Activated T-helper 1 cell treated with anti-CD3 and anti-CD28 coated beads, Interleukin-12 subunit alpha, Interleukin-12 subunit beta, Interleukin-2, Interleukin-4 antibody, amounts not matched to agents 30 ng/mL and 10 ng/mL and 1 ng/mL, durations not matched to agents 14 hours and 24 hours and 36 hours (primary cell): ENCODE measurements at places on chromosomes 1 and 21. TPM values are rescaled to one million over a fixed set of nuclear protein-coding genes. Genes with fewer than 3 reads are reported as not detected.
A peak's percentile ranks its signal among the peaks of the same experiment; 100 is the strongest.

TNFSF18 gene
- not detected in 2 replicates for total RNA-seq

- peak overlapping the region; percentile 75 for H3K4me3 ChIP-seq
- peaks cover 56% of the 10 kb centered on the region for H3K36me3 ChIP-seq
- H3K27me3 ChIP-seq: no peaks in the 10 kb centered on the region
- H3K27ac ChIP-seq: peak overlapping the region; percentile 99
- DNase-seq: peak; percentile 89
- peaks cover 69% of the 10 kb centered on the region for H3K4me1 ChIP-seq
Observed at GRCh38 chr1:26833432-26834405, 7.2 kb downstream of the ZDHHC18 start.

DNA sequence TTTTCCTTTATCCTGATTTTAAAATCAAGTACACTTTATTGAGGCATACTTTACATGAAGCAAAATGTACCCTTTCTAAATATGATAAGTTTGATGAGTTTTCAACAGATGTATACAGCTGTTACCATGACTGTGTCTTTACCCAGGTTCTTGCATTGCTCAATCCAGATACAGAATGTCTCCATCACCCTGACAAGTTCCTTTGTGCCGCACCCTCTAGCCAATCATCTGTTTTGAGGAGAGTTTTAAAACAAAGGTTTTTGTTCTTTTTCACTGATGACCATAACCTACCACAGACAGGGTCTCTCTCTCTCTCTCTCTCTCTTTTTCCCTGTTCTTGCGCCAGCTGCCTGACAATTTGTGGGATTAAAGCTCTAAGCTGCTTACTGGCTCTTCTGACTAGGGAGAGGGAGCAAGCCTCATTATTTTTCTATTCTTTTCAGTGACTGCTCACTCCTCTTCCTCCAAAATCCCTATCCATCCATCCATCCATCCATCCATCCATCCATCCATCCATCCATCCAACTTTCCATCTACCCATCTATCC, 1.2 kb upstream of the KCNE1 start:
- H3K27me3 ChIP-seq: peaks cover 2% of the 10 kb centered on the region
- no peak overlapping the region for H3K27ac ChIP-seq
- H3K4me1 ChIP-seq: peaks cover 18% of the 10 kb centered on the region
- no peaks in the 10 kb centered on the region for H3K36me3 ChIP-seq
- no peak overlapping the region for H3K4me3 ChIP-seq
- DNase-seq: no peak

OR2T33 gene
- not detected in 2 replicates for total RNA-seq

DNA sequence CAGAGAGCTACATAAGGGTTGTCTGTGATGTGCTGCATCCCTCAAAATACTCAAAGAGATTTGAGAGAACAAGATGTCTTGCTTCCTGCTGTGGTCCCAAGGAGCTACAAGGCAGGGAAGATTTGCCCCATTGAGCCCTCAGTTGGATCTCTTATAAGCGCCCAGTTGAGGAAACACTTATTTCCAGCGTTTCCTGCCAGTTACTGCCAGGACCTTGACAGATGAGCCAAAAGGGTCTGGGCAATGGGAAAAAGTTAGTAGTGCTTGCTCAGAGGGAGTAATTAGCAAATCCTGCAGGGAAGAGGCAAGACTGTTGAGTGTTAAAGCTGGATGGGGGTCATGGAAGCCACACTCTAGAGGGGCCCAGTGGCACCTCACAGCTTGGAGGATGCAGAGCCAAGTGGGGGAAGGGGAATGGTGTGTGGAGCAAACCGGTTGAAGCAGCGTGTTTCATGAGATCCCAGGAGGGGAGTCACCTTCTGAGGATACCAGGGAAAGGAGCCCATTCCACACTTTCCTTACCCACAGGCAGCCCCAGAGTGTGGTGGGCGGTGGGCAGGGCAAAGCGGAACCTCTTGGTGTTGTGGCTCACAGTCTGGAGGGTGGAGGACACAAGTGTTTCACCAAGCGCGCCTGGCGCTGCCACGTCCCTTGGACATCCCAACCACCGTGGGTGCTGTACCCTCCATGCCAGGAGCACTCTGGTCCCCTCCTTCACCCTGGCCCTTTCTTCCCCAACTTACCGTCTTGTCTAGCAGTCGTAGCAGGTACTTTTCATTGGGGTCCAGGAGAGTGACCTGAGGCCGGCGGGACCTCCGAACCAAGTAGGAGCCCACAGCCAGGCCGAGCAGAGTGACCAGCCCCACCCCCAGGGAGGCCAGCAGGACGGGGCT, 805 bp downstream of the CYB5R1 start:
- H3K4me3 ChIP-seq: peak overlapping the region; percentile 87
- peak overlapping the region; percentile 37 for H3K27ac ChIP-seq
- H3K36me3 ChIP-seq: peaks cover 14% of the 10 kb centered on the region
- DNase-seq: no peak
- peaks cover 3% of the 10 kb centered on the region for H3K27me3 ChIP-seq

- H3K36me3 ChIP-seq: no peaks in the 10 kb centered on the region
- H3K27ac ChIP-seq: no peak overlapping the region
- no peak overlapping the region for H3K4me3 ChIP-seq
- H3K4me1 ChIP-seq: no peaks in the 10 kb centered on the region
- peaks cover 2% of the 10 kb centered on the region for H3K27me3 ChIP-seq
Observed at GRCh38 chr1:53617851-53618499, 121.0 kb downstream of the GLIS1 start.

- DNase-seq: no peak
- H3K4me1 ChIP-seq: no peaks in the 10 kb centered on the region
- no peaks in the 10 kb centered on the region for H3K36me3 ChIP-seq
Observed at GRCh38 chr1:1183221-1183747, 9.6 kb downstream of the TTLL10 start.

FLG2 gene
- not detected in 2 replicates for total RNA-seq

TMOD4 gene
- 2.6 and 2.9 TPM in 2 replicates for total RNA-seq

GRCh38 chr1:155051777-155052398, 772 bp downstream of the ADAM15 start:
- H3K4me1 ChIP-seq: peaks cover 28% of the 10 kb centered on the region
- H3K27me3 ChIP-seq: no peaks in the 10 kb centered on the region
- peak overlapping the region; percentile 86 for H3K4me3 ChIP-seq
- peaks cover 5% of the 10 kb centered on the region for H3K36me3 ChIP-seq
- H3K27ac ChIP-seq: peak overlapping the region; percentile 70
- peak; percentile 30 for DNase-seq

DNA sequence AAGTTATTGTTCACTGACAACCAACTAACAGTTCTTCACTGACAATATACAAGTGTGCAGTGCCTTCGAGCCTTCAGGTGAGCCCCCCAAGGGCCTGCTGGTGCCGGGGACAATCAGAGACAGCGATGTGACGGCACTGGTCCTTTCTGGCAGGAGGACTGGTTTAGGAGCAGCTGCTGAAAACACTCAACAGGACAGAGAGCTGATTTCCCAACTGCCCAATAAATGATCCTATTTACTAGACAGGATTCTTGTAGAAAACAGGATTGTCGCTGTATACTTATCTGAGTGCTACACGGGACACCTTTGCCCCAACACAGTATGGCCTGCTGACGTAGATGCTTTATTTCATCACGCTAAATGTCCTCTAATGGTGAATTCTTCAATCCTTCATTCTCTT, 65.4 kb downstream of the TP53BP2 start:
- DNase-seq: no peak
- peaks cover 19% of the 10 kb centered on the region for H3K4me1 ChIP-seq
- H3K27ac ChIP-seq: no peak overlapping the region
- H3K36me3 ChIP-seq: peaks cover 45% of the 10 kb centered on the region
- no peaks in the 10 kb centered on the region for H3K27me3 ChIP-seq

CEP170 gene
- 47.6 and 51.6 TPM in 2 replicates for total RNA-seq

GRCh38 chr1:156728599-156729462, at the start of gene ISG20L2:
ISG20L2 (minus strand) TSS chr1:156728766; CDS start chr1:156727652, 1,114 bp downstream.
- DNase-seq: peak; percentile 96
- H3K4me1 ChIP-seq: peaks cover 30% of the 10 kb centered on the region
- H3K4me3 ChIP-seq: no peak within 1 kb of the TSS
- no peaks in the 10 kb centered on the region for H3K27me3 ChIP-seq
- H3K36me3 ChIP-seq: peaks cover 21% of the 10 kb centered on the region

DCAF8 gene
- 112 and 117 TPM in 2 replicates for total RNA-seq

DNA sequence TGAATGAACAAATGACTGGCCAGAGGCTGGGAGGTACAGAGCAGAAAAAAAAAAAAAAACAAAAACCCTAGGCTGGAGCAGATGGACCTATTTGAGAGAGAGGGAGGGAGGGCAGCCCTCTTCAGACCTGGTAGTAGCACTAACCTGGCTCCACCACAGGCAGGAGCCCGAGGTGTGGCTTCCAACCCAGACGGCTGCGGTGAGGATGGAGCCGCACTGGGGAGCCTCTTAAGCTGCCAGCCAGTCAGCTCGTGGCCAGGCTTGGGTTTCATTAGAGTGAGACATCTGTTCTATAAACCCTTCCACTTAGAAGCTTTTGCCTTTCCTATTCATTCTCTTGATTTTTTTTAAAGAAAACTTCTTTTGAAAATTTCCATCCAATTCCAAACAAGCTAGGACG, 16.8 kb downstream of the LGR6 start:
- H3K27ac ChIP-seq: no peak overlapping the region
- H3K4me3 ChIP-seq: no peak overlapping the region
- peaks cover 39% of the 10 kb centered on the region for H3K27me3 ChIP-seq
- DNase-seq: no peak

DNA sequence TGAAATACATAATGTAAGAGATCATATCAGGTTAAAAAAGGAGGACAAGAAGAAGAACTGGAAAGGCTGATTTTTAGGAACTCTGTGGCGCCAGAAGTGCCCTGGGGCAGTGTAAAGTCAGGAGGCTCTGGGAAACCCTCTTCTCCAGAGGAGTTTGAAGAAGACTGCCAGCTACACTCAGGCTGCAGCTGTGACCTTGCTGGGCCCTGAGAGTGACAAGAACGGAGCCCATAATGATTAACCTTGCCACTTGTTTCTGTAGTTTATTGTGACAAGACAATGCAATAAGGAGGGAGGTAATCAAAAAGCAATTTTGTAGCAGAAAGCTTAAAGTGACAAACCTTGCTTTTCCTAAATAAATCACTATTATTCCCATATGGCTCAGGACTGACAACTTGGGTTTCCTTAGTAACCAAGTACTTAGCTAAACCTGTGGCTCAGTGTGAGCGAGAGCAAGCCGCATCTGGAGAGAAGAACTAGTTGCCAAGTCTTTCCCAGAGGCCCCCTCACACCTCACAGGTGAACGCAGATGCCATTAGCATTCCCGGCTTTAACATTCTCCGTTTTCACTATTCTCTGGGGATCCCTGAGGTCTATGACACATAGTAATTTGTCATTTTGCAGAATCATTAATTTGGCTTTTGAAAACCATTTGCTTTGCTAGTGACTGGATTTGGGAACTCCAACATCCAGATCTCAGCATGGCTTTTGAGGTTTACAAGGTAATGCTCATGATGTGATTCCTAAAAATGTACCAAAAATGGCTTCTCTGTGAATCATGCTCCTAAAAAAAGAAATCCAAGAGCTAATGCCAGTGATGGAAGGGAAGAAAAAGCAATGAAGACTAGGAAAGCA, 115.9 kb downstream of the OMA1 start:
- no peaks in the 10 kb centered on the region for H3K36me3 ChIP-seq
- no peak for DNase-seq
- no peak overlapping the region for H3K27ac ChIP-seq
- no peaks in the 10 kb centered on the region for H3K27me3 ChIP-seq

- H3K27ac ChIP-seq: no peak overlapping the region
- H3K27me3 ChIP-seq: no peaks in the 10 kb centered on the region
- H3K4me1 ChIP-seq: peaks cover 11% of the 10 kb centered on the region
- H3K4me3 ChIP-seq: no peak overlapping the region
- H3K36me3 ChIP-seq: peaks cover 52% of the 10 kb centered on the region
Observed at GRCh38 chr1:2400950-2401649, 9.5 kb downstream of the RER1 start.

TNFRSF8 gene
- total RNA-seq: 26.9 and 27.9 TPM in 2 replicates

DNA sequence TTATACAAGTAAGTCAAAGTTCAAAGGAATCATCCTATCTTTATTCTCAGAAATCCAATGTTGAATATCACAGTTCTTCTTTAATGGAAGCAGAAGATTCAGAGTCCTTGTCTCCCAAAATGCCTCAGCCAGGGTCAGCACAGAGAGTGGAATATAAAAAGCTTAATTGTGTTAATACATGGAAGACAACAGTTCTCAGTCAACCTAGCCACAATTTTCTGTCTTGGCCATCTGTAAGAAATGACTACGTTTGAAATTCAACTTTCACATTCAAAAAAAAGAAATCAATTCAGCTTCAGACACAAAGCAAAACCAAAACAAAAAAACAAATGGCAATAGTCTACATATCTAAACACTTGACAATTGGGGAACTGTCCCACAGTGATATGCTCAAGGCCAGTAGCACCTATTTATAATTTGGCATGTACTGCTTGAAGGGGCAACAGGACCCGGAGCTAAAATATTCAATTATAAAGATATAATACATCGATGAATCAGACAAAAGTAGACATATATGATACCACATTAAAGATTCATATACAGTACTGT, 27.3 kb upstream of the GLIS1 start:
- H3K27me3 ChIP-seq: no peaks in the 10 kb centered on the region
- DNase-seq: no peak
- H3K4me3 ChIP-seq: peak overlapping the region; percentile 78
- H3K4me1 ChIP-seq: peaks cover 40% of the 10 kb centered on the region
- H3K36me3 ChIP-seq: peaks cover 22% of the 10 kb centered on the region

DNA sequence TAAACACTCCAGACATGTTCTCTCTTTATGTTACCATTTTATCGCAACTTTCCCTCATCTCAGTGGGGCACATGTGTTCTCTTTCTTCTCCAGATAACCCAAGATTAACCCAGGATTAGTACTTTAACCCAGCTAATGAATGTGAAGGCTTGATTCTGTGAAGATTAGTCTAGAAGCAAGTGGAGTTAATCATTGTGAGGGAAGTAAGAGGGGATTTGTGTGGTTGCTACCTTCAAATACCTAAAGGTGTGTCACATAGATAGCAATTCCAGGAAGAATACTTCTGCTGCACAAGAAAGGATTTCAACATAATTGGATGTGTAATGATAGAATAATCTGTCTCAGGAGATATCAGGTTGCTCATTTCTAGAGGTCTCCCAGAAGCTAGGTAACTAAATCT, 327.1 kb downstream of the PBX1 start:
- no peaks in the 10 kb centered on the region for H3K27me3 ChIP-seq
- no peak overlapping the region for H3K27ac ChIP-seq
- no peak for DNase-seq
- H3K4me3 ChIP-seq: no peak overlapping the region
- H3K36me3 ChIP-seq: no peaks in the 10 kb centered on the region
- no peaks in the 10 kb centered on the region for H3K4me1 ChIP-seq

AHCYL1 gene
- total RNA-seq: 63.8 and 64.1 TPM in 2 replicates

DNA sequence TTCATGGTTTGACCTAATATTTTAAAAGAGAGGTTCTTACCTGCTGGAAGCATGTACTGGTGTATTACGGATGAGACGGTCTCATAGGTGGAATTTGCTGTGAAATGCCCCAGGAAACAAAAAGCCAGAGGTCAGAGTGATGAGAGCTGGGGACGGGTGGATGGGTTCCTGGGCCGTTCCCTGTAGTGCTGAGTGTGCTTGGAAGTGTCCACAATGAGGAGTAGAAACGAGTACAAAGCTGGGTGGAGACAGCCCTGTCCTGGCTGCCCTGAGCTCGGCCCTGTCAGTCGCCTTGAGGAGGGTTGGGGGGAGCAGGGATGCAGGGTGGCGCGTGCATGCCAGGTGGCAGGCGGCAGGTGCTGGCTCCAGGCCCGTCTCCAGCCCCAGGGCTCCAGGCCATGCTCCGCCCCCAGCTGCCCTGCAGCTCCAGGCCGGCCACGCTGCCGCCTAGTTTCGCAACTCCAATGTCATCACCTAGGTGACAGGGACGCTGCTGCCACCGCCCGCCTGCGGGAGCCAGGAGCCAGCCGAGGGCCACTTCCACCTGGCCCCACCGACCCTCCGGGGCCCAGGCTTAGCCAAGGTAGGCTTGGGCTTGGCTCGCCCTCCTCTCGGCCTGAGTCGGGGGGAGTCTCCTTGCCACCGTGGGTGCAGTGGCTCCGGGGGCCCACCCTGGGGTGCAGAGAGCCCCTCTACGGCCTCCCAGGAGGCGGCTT, 16.4 kb downstream of the TP73 start:
- H3K4me3 ChIP-seq: no peak overlapping the region
- no peaks in the 10 kb centered on the region for H3K4me1 ChIP-seq
- H3K27ac ChIP-seq: no peak overlapping the region
- H3K36me3 ChIP-seq: no peaks in the 10 kb centered on the region
- DNase-seq: no peak
